GM23248 (cell line): ENCODE measurements at places on chromosomes 1 and 21. TPM values are rescaled to one million over a fixed set of nuclear protein-coding genes. Genes with fewer than 3 reads are reported as not detected.
A peak's percentile ranks its signal among the peaks of the same experiment; 100 is the strongest.

GRCh38 chr1:231931146-231931545 is 304.6 kb downstream of the DISC1 start:
- H3K36me3 ChIP-seq: no peaks in the 10 kb centered on the region
- H3K27ac ChIP-seq: no peak overlapping the region
- no peaks in the 10 kb centered on the region for H3K27me3 ChIP-seq
- no peaks in the 10 kb centered on the region for H3K4me1 ChIP-seq
- no peak overlapping the region for H3K4me3 ChIP-seq

DNA sequence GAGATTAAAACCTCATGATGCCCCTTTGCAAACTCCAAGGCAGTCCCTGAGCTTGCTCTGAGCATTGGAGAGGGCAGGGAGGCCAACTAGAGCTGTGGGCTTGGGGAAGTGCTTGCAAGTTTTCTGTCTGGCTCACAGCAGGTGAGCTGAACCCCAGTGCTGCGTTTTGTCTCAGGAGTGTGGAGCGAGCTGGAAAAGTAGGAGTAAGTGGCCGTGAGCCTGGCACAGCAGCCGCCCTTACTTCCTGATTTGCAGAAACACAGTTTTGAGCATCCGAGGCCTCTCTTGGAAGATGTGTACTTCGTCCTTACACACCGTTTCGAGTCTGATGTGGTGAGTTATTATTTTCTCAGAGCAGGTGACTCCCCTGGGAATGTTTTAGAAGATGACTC is 221.2 kb upstream of the C1orf174 start:
- no peak overlapping the region for H3K4me3 ChIP-seq
- H3K27ac ChIP-seq: no peak overlapping the region
- H3K27me3 ChIP-seq: no peaks in the 10 kb centered on the region
- H3K36me3 ChIP-seq: no peaks in the 10 kb centered on the region
- H3K4me1 ChIP-seq: no peaks in the 10 kb centered on the region
- no peak for DNase-seq

DNA sequence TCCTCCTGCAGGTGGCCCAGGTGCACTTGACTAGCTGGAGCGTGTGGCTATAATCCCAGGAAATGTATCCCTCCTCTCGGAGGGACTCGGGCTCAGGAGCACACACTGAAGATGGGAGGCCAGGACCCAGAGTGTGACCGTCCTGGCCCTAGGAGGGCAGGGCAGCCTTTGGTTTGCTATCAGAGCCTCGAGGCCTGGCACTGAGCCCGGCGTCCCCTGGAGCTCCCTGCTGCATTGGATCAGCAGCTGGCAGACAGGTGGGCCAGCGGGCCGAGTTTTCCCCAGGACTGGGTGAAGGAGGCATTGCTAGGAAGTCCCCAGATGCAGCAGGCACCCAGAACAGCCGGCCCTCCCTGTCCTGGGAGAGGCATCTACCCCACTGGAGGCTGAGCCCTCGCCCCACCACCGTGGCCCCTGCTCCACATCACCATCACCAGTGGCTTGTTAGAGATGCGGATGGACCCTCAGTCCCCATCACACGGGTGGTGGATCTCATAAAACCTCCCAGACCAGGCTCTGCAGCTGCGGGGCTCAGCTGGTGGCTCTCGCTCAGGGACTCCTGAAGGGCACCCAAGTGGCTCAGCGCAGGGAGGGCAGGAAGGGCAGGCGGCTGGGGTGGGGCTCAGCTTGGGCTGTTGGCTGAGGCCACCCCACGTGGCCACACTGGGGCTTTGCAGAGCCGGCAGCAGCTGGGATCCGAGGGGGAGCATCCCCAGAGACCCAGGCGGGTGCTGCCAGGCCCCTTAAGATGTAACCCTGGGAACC is 32.7 kb upstream of the POFUT2 start:
- no peak overlapping the region for H3K4me3 ChIP-seq
- no peaks in the 10 kb centered on the region for H3K36me3 ChIP-seq
- H3K4me1 ChIP-seq: peaks cover 21% of the 10 kb centered on the region

Gene IQGAP3
- total RNA-seq: 12.5 and 14.7 TPM in 2 replicates

DNA sequence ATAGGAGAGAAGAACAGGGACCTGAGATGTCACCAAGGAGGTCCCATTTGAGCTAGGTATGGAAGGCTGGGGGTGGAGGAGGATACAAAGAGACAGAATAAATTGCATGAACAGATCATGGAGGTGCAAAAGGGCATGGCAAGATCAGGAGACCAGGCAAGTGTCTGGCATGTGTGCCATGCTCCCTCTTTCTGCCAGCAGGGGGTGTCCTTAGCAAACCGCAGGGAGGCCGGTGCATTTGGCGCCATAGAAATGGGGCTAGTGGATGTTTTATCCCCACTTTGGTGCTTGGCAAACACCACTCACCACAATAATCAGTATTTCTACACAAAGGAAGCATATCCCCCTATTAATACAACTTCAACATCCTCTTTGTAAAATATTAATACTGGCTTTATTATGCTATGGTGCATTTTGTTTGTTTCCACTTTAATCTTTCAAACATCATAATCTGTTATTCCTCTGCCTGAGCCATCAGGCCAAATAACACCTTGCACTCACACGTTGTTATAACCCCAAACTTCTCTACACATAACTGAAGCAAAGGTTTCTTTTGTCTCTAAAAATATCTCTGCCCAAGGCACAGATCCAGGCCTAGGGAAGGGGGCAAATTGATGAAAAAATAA is 25.9 kb downstream of the S100A6 start:
- peak; percentile 40 for DNase-seq
- no peak overlapping the region for H3K27ac ChIP-seq
- H3K36me3 ChIP-seq: no peaks in the 10 kb centered on the region
- H3K4me3 ChIP-seq: no peak overlapping the region

DNA sequence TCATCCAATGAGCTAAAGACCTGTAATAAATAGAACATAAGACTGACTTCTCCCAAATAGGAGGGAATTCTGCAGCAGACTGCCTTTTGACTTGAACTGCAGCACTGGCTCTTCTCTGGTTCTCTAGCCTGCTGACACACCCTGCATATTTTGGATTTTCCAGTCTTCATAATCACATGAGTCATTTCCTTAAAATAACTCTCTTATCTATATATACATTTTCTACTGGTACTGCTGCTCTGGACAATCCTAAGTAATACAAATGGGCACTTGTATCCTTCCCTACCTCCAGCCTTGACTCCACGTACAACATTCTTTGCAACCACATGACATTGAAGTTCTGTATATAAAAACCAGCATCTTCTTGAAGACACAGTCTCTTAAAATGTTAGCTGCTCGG is 429.4 kb upstream of the TMPRSS15 start:
- H3K27me3 ChIP-seq: no peaks in the 10 kb centered on the region
- no peak overlapping the region for H3K4me3 ChIP-seq
- H3K36me3 ChIP-seq: no peaks in the 10 kb centered on the region
- DNase-seq: no peak
- H3K27ac ChIP-seq: no peak overlapping the region

DNA sequence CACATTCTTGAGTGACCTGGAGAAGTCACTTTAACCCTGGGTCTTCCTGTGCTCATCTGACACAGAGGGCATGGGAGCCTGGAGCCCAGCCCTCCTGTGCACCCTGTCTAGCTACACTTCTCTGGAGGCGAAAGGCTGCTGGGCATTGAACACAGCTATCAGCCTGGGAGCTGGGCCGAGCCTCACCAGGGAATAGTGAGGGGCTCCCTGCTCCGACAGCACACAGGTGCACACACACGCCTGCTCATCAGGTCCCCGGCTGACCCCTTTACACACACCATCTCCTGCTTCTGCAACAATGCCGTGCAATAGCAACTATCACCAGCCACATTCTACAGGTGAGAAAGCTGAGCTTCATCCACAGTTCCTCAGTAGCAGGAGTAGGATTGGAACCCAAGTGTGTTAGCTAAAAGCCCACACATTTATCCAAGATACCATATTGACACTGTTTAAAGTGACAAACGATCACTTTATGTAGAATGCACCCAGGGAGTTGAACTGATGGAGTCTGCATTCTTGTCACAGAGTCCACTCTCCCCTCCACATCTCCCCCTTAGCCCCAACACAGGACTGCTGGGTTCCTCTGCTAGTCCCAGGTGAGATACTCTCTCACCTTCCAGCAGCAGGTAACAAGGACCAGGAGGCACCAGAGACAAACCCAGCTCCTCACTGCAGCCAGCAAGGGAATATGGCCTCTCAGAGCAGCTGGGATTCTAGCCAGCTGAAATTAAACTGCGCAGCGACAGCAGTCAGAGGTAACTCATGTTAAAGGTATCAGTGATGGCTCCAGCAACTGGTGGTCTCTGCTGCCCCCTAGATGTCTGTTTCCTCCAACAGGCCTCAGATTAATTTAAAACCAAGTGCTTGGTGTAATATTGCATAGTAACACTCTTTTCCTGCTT is 18.3 kb upstream of the CAPN8 start:
- peak; percentile 67 for DNase-seq
- H3K27ac ChIP-seq: no peak overlapping the region
- H3K4me1 ChIP-seq: 0 out of 2 replicates have a peak, but pooled peaks cover 3% of the 10 kb centered on the region
- H3K4me3 ChIP-seq: no peak overlapping the region
- no peaks in the 10 kb centered on the region for H3K36me3 ChIP-seq

DNA sequence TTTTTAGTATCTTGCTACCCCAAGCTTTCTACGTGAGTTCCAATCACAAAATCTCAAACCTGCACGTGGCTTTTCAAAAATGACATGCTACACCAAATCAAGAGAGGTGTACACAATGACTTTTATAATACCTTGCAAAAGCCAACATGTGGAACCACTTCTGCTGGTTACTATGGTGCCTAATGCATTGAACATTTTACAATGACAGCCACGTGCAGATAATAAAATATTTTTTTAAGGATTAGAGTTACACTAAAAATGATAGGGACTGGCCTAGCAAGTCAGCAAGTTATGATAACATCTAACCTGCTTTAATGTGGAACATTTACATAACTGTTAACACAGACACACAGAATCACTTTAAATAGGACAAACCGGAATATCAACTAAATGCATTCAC is 30.2 kb downstream of the EYA3 start:
- no peak for DNase-seq
- H3K27ac ChIP-seq: no peak overlapping the region
- H3K36me3 ChIP-seq: no peaks in the 10 kb centered on the region

GRCh38 chr1:220184506-220184905 is 87.7 kb downstream of the RAB3GAP2 start:
- DNase-seq: no peak
- H3K4me1 ChIP-seq: 0 out of 2 replicates have a peak, but pooled peaks cover 9% of the 10 kb centered on the region
- no peak overlapping the region for H3K4me3 ChIP-seq
- H3K27me3 ChIP-seq: no peaks in the 10 kb centered on the region
- H3K36me3 ChIP-seq: peaks cover 42% of the 10 kb centered on the region; the same call in 1 of the 2 replicates

- H3K4me3 ChIP-seq: peak overlapping the region; percentile 94
- H3K36me3 ChIP-seq: peaks cover 40% of the 10 kb centered on the region
- no peaks in the 10 kb centered on the region for H3K27me3 ChIP-seq
- peak overlapping the region; percentile 93 for H3K27ac ChIP-seq
Observed at GRCh38 chr1:234605399-234605982, 4.5 kb downstream of the IRF2BP2 start.

Gene UFC1
- total RNA-seq: 42.6 and 86.2 TPM in 2 replicates

DNA sequence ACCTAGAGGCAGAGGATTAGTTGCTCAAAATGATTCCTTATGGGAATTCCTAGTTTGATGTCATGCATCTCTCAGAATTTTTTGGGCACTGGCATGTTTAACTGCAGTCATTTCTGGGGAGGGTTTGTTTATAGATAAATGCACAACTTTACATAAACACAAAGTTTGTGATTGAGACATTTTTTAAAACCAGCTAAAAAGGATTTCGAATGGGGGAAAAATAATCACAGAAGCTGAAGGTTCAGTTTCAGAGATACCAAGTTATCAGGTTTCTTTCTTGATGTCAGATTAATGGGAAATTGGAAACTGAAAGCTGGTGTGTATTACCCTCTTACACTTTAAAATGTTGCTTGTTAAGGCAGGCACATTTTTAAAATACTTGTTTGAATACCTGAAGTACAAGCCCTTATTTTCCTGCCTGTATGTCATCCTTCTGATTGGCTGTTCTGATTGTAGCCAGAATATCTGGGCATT is 72.1 kb downstream of the DISP1 start:
- no peak overlapping the region for H3K27ac ChIP-seq
- no peak for DNase-seq
- H3K27me3 ChIP-seq: no peaks in the 10 kb centered on the region
- no peaks in the 10 kb centered on the region for H3K36me3 ChIP-seq

- no peaks in the 10 kb centered on the region for H3K36me3 ChIP-seq
- peak; percentile 29 for DNase-seq
- H3K27ac ChIP-seq: no peak overlapping the region
- H3K4me1 ChIP-seq: 0 out of 2 replicates have a peak, but pooled peaks cover 4% of the 10 kb centered on the region
- no peak overlapping the region for H3K4me3 ChIP-seq
Observed at GRCh38 chr1:67645495-67646144, 39.4 kb upstream of the GADD45A start.

Gene KTI12
- 8.3 and 18.3 TPM in 2 replicates for total RNA-seq

GRCh38 chr1:214423045-214423444 is 128.4 kb downstream of the PTPN14 start:
- DNase-seq: no peak
- peaks cover 84% of the 10 kb centered on the region for H3K4me1 ChIP-seq
- no peaks in the 10 kb centered on the region for H3K27me3 ChIP-seq
- H3K27ac ChIP-seq: peak overlapping the region; percentile 76; the same call in 1 of the 2 replicates

GRCh38 chr1:183732236-183732880 is 72.6 kb upstream of the RGL1 start:
- no peak overlapping the region for H3K4me3 ChIP-seq
- H3K27ac ChIP-seq: no peak overlapping the region
- H3K4me1 ChIP-seq: peaks cover 18% of the 10 kb centered on the region
- H3K27me3 ChIP-seq: no peaks in the 10 kb centered on the region
- no peak for DNase-seq

GRCh38 chr1:154328318-154329151 is 3.2 kb downstream of the ATP8B2 start:
- H3K27me3 ChIP-seq: no peaks in the 10 kb centered on the region
- H3K4me3 ChIP-seq: peak overlapping the region; percentile 63
- peaks cover 20% of the 10 kb centered on the region for H3K36me3 ChIP-seq
- DNase-seq: peak; percentile 92
- H3K27ac ChIP-seq: peak overlapping the region; percentile 100

DNA sequence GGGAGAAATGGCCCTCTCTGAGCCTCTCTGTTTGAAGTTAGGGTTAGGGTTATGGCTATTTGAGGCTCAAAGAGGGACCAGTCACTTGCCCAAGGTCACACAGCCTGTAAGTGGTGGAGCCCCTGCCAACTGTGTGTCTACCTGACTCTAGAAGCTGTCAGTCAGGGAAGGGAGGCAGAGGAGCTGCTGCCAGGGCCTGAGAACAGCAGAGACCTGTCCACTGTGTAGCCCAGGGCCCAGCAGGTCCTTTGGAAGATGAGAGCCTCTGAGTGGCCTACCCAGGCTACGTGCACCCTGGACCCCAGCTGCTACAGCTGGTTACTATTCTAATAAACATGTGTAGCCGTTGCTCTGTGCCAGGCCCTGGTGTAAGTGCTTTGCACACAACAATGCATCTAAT is 15.1 kb upstream of the EDN2 start:
- H3K4me1 ChIP-seq: peaks cover 19% of the 10 kb centered on the region; the same call in 1 of the 2 replicates
- no peaks in the 10 kb centered on the region for H3K36me3 ChIP-seq
- H3K27me3 ChIP-seq: no peaks in the 10 kb centered on the region
- H3K27ac ChIP-seq: no peak overlapping the region

GRCh38 chr1:70871790-70872189 is 175.8 kb downstream of the PTGER3 start:
- no peak overlapping the region for H3K27ac ChIP-seq
- no peaks in the 10 kb centered on the region for H3K27me3 ChIP-seq
- no peak for DNase-seq
- no peak overlapping the region for H3K4me3 ChIP-seq
